ENCODE measurements at places on chromosomes 6 and 20. TPM values are rescaled to one million over a fixed set of nuclear protein-coding genes. Genes with fewer than 3 reads are reported as not detected.

The LGSN gene
- polyA plus RNA-seq, result not detected

The STMND1 gene
- polyA plus RNA-seq, result not detected

The CEP162 gene
- 9.2 TPM for polyA plus RNA-seq

The DDX43 gene
- polyA plus RNA-seq, result 0.60 TPM
